Stimulated activated CD8-positive, alpha-beta memory T cell treated with anti-CD3 and anti-CD28 coated beads, Interleukin-12 subunit alpha, Interleukin-12 subunit beta, amount 100 ng/mL, for 4 hours (primary cell): ENCODE measurements at places on chromosomes 7 and 10.

DNA sequence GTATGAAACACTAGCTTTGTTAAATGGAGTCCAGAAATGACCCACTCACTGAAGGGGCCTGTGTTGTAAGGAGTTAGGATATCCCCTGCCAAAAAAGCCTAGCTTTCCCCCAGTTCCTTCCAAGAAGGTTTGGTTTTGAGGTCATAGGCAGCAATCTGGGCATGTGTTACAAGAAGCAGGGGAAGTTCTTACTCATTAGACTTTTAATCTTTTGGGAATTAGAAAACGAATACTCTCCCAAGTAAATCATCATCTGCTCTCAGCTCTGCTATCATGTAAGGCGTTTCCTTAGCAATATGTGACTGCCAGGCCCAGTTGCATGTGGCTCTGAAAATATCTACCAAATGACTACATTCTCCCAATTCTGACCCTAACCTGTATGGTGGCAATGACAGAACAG, 3.7 kb downstream of the NOD1 start:
- DNase-seq = no peak

DNA sequence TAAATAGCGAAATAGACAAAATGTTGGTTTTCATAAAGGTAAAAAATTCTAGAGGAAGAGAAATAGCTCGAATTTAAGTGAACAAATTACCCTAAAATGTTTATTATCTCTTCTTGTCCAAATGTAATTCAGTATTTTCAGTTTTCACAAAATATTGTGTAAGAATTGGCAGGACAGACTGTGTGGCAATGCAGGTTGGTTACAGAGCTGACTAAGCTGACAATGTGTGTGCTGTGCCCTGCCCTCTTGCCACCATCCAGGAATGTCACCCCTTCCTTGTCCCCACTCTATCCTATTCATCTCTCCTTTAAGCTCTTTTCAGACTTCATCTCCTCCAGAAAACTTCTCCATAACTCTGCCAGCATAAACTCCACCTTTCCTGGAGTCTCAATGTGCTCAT, 46.1 kb downstream of the COL28A1 start:
- no peak for DNase-seq

- peak; percentile 41 for DNase-seq
Observed at GRCh38 chr7:30564243-30564892, 30.3 kb upstream of the GARS1 start.

DNA sequence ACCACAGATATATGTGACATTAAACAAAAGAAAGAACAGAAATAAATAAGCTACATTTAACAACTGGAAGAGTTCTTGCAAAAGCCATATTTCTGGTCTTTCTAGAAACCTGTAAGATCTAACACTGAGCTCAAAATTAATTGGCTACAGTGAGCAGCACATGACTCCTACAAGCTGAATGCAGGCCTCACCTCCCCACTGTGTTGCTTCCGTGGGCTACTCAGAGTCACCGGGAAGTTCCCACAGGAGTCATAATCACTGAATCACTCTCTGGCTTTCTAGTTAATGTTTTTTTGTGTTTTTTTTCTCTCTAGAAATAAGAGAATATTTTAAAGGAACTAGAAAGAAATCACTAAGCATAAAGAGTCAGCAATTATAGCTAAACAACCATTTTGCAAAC, 10.2 kb upstream of the MRPS24 start:
- DNase-seq = no peak

DNA sequence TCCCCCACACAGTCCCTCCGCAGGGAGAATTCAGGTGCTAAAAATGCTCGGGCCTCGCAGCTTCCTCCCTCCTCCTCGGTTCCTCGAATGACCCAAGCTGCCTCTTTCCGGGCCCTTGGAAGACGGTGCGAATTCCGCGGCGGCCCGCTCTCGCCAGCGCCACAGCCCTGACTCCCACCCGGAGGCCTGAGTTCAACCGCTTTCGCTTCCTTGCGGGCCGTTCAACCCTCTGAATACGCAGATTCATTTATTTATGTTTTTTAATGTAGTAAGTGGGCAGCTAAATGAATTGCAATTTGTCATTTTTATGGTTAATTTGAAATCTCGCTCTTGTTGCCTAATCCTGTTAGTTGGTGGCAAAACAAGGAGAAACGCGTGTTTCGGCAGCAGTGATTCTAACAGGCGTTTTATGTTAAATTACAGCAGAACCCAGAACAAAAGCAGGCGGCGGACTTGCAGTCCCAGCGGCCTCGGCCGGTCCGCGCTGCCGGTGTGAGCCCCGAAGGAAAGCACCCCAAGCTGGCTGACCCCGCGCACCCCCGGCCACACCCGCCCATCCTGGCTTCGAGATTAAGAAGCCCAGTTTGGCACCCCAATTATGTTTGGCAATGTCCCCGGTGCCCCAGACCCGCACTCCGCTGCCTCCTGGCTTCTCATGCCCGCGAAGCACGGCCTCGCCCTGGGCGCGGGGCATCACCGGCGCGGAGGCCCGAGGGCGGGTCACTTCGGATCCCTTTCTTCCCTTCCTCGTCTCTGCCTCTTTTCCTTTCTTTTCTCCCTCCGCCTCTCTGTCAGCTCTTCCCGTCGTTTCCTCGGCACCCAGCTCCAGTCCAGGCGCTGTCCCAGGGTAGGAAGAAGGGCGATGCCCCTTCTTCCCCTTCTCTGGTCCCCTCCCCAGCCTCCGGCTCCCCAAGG, 75.9 kb downstream of the INSIG1 start:
- DNase-seq = no peak

DNA sequence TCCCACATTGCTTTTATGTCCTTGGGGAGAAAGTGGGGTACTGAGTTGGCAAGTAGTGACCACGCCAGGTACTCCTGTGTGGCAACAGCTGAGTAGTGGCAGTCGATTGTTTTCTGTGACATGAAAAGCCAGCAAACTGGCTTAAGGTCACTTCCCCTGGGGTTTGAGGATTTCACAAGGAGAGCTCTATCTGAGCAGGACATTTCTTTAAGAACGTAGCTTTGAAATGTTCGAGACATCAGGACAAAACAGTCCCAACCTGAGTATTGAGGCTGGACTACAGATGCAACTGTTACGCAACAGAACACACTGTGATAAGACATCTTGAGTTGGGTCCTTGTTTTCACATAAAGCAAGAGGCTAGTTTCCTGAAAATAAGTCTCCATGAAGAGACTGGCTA, 146.7 kb upstream of the KLF14 start:
- DNase-seq = no peak

- no peak for DNase-seq
Observed at GRCh38 chr7:100190048-100190711, 12.5 kb downstream of the STAG3 start.

GRCh38 chr7:131797841-131798240, 241.4 kb upstream of the PODXL start:
- no peak for DNase-seq

DNA sequence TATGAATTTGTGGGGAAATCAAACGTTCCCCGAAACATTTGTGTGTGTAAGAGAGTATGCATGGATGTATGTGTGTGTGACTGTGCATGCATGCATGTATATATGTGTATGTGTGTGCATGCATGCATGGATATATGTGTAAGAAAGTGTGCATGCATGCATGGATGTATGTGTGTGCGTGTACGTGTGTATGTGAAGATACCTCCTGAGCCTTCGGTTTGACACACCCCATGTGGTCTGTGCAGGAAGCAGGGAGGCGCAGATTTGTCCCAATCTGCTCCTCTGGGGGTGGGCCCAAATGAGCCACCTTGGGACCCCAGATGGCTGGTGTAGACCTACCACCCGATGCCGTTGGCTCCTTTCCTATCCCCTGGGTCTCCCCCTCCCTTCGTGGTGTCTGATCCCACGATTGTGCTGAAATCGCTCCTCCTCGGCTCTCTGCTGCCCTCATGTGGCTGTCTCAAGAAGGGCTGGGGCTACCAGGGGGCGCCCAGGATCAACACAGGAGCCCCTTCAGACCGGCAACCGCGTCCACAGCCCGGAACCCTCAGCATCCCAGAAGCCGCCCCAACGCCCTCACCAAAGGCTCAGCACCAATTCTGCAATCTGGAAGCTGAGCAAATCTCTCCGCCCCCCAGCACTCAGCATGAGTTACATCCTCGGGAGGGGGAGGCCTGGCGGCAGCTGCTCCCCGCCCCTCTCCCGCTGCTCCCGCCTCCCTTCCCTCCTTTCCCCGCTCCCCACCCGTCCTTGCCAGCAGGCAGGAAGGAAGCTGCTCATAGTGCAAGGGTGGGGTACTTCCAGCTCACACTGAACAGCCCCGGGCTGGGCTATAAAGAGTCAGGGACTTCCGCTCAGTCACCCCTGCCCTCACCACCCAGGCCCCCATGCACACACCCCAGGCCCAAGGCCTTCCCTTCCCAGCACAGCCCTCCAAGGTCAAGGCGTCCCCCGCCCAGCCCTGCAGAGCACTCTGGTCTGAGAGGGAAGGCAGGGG, 2.3 kb upstream of the NOS3 start:
- DNase-seq = no peak

DNA sequence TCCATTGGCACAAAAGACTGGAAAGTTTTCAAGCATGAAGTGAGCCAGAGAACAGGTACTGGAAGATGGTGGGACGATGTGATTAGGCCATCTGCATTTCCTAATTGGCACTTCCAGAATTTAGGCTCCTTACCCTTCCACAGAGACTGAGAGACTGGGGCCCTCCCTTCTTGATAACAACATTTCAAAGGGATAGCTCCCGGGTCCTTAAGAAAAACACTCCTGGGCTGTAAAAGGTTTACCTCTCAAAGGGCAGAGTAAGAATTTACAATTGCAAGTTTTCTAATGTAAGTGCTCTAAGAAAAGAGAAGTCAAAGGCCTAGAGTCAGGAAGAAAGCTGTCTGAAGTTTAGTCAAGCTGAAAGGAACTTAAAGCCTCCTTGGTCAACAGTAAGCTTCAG, 559.5 kb upstream of the C7orf33 start:
- no peak for DNase-seq

DNA sequence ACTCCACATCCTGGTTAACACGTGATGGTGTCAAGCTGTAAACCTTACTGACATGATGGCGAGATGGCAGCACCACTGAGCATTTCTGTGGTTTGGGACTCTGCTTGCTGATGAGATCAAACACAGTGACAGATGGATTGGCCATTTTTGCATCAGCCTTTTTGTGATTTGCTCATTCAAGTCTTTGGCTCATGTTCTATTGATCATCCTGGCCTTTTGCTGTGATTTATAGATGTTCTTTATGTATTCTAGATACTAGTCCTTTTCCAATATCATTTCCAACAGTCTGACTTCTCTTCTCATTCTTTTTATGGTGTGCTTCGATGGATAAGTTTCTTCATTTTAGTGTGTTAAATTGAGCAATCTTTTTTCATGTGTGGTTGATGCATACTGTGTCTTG, 24.7 kb upstream of the DIP2C start:
- DNase-seq = no peak

DNA sequence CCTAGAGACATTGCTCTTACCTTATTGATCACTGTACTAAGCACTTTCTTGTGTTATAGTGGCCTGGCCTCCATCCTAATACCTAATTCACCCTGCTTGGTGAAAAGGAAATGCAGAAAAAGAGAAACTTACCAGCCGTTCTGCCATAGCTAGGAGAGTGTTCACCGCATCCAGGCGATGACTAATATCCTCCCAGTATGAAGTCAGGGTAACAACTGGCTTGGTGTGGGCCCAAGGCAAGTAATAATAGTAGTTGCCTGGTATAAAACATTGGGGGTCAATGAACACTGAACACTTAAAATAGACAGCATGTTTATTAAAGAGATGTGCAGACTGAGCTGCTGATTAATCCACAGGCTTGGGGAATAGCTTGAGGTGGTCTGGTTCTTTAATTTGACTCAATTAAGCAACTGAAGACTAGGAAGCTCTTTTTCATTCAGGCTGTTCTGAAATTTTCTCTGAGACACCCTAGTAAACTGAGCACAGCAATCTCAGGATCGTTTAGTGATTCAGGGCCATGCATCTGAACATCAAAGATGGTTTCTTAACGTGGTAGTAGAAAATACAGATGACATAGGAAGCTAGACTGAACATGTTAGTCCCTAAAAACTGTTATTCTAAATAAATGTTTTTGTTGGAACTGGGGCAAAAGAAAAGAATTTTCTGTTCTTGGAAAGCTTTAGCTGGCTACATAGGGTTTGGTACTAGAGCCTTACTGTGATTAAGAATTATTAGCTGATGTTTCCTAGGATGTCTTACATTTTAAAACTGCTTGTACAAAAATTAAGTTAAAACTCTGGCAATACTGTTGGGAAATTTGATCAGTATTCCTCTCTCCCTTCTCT, 102.2 kb downstream of the MYOF start:
- DNase-seq = no peak

DNA sequence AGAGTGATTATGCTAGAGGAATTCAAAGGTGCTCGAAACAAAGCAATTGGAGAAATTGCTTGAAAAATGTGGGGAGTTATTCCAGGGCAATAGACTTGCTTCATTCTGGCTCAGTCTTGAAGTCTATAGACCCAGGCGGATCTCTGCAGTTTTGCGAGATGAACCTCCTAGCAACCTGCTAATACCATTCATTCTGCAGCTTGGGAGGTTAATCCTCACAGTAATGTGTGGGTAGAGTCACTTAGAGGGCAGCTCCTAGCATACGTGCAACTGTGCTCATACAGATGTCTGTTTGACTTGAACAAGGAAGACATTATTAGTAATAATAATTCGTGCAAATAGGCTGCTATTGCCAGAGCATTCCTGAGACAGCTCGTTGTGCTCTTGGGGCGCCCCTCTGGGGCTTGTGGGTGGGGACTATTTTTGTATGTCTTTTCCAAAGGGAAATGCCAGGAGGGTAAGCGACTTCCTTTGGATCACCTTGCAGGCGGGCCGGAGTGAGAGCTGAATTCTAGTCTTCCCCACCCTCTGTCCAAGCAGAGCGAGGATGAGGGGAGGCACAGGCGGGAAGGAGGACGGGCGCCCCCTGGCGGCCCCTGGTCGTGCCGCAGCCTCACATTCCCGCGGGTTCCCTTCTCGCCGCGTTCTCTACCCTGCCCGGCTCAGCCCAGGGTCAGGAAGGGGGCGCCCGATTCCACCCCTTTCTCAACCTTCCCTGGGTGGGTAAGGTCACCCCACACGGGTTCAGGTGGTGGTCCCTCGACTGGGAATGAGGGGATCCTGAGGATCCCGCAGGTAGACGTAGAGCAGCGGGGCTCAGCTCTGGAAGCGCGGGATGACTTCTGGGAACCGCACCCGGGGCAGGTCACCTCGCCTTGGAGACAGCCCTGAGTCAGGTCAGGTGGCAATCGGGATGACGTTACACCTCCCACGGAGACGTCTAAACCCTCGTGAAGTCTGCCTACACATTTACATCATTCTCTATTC, 241.5 kb downstream of the PHTF2 start:
- DNase-seq = peak; percentile 17

GRCh38 chr7:151245360-151246101, 3.0 kb downstream of the SMARCD3 start:
- DNase-seq = peak; percentile 55

DNA sequence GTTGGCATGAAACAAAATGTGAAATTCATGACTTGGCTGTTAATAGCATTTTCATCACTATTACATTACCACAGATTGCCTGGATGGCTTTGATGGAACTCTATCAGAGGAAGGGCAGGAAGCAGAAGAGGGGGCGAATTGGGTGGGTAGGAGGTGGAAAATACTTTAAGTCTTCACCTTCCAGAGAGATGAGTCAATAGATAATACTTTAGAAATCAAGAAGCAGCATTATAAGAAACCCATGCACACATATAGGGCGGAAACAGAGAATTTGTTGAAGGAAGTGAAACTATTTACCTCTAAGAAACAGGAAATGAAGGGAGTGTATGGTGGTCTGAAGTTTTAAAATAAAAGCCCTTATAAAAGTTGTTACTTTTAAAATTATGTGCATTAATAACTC, 152.1 kb upstream of the TARP start:
- no peak for DNase-seq
